Activated T-cell treated with anti-CD3 and anti-CD28 coated beads for 48 hours (primary cell): ENCODE measurements at places on chromosomes 4 and X.

DNA sequence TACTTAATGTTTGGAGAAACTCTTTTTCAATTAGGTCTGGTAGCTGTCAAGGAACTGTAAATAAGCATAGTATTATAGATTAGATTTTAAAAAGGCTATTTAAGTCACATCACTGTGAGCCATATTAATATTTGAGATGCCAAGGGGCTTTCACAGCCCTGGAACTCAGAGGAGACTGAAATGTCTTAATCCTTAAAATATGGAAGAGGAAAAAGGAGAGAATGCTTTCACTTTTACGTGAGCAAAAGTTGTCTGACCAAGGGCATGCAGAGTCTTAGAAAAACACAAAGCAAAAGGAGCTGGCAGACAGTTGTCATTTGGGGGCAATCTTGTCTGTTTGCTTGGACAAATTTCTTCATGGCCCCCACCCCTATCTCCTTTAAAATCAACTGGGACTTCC lies 253.2 kb upstream of the IGFBP7 start:
- no peak for DNase-seq

DNA sequence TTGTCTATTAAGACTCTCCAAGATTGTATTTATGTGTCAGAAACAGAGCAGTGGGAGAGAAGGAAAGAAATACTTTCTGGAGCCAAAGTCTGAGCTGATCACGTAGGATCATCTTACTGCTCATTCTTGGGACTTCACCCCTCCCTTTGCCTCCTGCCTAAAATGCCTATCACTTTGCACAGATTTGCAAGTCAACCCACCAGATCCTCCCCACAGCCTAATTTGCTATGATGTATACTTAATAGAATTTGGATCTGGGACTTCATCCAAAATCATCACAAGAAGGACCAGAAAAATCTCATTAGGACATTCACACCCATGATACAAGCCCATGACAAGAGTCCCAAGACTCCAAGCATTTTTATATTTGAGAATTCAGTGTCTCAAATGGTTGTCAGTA lies 290.2 kb downstream of the FBXW7 start:
- no peak for DNase-seq

GRCh38 chr4:27861802-27862201 lies 1001.2 kb downstream of the STIM2 start:
- DNase-seq, result no peak

GRCh38 chr4:2617955-2618354 lies 81.5 kb downstream of the FAM193A start:
- DNase-seq, result no peak

DNA sequence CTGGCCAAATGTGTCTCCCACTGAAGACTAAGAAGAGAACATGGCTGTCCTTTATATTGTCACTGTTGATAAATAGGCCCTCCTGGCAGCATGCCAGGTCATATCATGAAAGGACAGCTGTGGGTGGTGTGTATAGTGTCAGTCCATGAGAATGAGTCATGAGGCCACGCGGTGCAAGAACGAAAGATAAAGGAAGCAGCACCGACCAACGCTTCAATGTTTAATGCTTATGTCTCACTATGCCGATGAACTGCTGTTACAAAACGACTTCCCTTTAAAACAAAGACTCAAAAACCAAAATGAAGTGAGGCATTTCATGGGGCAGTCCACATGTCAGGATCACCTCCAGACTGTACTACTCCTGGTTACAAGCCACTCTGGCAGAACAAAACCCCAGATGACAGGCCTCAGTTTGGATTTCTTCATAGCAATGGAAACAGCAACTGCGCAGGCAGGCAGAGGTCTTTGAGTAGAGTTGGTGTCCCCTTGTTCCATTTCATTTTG lies 5.2 kb upstream of the TCEANC start:
- DNase-seq, result peak; percentile 44

DNA sequence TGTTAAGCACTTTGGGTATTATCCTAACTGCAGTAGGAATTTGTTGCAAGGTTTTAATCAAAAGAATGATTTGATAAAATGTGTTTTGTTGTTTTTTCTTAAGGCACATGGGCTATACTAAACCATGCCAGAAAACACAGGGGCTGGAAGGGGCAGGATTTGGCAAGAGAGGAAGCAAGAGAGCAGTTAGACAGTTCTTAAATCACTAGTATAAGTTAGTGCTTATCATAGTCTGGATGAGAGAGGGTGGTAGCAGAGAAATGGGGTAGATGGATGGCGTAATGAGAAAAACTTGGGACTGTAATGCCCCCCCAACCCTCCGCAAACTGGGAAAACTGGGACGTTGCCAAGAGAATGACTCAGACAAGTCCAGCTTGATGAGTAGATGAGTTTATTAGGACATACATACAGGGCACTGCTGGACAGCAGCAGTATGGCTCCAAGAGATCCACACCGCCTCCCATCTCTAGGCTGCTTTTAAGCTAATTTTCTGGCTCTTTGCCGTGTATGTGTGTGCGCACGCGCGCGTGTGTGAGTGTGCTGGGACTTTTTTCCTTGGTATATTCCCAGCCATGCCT lies 151.5 kb downstream of the PDLIM5 start:
- DNase-seq, result no peak

DNA sequence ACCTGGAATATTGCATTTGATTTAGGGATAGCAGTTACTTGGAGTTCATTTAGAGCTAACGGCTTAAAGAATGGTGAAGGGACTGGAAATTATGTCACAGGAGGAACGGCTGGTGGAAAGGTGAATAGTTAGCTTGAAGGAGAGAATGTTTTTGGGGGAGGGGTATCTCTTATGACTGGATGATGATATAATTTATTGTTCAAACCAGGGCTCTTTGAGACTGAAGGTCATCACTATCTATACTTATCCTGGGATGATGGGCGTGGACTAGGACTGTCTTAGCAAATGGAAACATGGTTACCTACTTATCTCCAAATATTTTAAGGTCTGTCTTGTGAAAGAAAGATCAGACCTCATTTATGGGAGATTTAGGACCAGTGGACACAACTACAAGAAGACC lies 30.1 kb downstream of the WWC2 start:
- DNase-seq, result no peak

GRCh38 chr4:151091047-151091446 lies 8.4 kb upstream of the RPS3A start:
- no peak for DNase-seq

GRCh38 chr4:40434126-40434687 lies 99.1 kb downstream of the CHRNA9 start:
- DNase-seq, result no peak

GRCh38 chr4:56198265-56198664 lies 189.0 kb downstream of the AASDH start:
- DNase-seq, result no peak

- no peak for DNase-seq
Observed at GRCh38 chr4:154720618-154721267, 23.1 kb upstream of the LRAT start.

- no peak for DNase-seq
Observed at GRCh38 chr4:73777612-73778011, 37.2 kb downstream of the CXCL8 start.

DNA sequence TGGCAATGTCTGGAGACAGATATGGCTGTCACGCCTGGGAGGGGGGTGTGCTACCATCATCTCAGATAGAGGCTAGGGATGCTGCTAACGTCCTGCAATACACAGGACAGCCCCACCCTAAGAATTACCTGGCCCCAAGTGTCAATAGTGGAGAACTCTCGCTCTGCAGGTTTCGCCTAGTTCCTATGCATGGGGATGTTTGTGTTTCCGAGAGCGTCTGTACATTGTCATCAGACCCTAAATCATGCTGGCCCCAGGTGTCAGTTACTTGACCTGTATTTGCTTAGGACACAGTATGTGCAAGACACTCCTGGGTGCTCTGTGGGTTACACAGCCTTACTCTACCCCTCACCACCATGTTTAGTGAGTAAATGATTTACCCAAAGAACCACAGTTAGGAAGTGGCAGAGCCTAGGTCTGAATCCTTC lies 90.8 kb downstream of the AFF1 start:
- DNase-seq, result no peak

DNA sequence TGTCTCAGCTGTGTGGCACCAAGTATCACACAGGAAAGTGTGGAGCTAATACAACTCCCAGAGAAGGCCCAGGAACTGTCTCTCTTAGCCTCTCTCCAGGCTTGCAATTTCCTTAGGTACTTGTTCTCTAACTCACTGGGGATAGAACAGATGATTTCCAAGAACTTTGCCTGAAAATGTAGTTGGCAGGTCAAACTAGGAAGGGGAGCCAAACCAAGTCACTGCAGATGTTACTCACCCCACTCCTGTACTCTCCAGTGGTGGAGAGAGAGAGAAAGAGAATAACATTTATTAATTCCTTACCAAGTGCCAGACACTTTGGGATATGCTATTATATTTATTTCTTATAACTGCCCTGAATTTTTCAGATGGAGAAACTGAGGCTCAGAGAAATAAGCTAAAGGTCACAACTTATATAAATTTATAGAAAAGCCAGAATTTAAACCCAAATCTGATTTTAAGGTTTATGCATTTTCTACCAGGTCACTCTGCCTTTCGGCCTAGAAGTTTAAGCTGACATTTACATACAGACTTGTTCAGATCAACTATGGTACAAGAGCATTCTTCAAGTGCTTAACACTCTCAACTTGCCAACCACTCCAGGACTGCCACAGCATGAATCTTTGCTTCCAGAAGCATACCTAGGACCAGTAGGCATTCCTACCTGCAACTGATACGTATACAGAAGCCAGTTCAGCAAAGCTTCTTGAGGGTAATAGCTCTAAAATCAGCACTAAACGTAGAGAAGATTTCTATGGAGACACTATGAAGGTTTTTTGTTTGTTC lies 248.6 kb upstream of the ETNPPL start:
- DNase-seq, result no peak

GRCh38 chr4:58983887-58984286 lies 1873.7 kb upstream of the IGFBP7 start:
- no peak for DNase-seq

DNA sequence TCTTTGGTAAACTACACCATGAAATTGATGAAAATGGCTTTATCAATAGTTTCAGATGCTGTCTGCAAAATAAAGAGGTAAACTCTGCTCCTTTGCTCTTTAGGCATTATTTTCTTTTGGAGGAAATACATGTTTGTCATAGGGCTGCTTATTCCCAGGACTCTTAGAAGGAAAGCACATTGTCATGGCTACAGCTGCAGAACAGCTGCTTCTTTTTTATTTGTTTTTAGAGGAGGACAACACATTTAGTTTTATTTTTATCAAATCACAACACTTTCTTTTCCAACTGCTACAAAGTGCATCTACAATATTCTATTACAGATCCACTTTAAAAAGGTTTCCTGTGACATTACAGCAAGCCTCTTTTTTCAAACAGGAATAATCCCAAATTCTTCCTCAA lies 12.7 kb upstream of the HPF1 start:
- DNase-seq, result no peak

GRCh38 chrX:97682991-97683840 lies 799.5 kb downstream of the RPA4 start:
- no peak for DNase-seq

- DNase-seq, result no peak
Observed at GRCh38 chr4:104971462-104971861, 175.2 kb upstream of the TET2 start.

GRCh38 chr4:66279084-66279483 lies 608.8 kb upstream of the EPHA5 start:
- no peak for DNase-seq

DNA sequence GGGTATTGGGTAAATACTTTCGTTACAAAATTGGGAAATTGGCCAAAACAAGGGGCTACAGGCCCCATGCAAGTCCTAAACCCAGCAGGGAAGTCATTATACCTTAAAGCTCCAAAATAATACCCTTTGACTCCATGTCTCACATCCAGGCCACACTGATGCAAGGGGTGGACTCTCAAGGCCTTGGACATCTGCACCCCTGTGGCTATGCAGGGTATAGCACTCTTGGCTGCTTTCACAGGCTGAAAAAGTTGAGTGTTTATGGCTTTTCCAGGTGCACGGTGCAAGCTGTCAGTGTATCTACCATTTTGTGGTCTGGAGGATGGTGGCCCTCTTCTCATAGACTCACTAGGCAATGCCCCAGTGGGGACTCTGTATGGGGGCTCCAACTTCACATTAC lies 326.5 kb downstream of the TEX13C start:
- no peak for DNase-seq

- DNase-seq, result no peak
Observed at GRCh38 chr4:78863254-78863869, 75.9 kb downstream of the PAQR3 start.
